Activated naive CD8-positive, alpha-beta T cell treated with anti-CD3 and anti-CD28 coated beads for 36 hours (primary cell): ENCODE measurements at places on chromosomes 4 and X. TPM values are rescaled to one million over a fixed set of nuclear protein-coding genes. Genes with fewer than 3 reads are reported as not detected.

Gene CABS1
- total RNA-seq: not detected

Gene PHOX2B
- not detected for total RNA-seq

GRCh38 chrX:8668813-8669212 is 63.1 kb downstream of the ANOS1 start:
- no peak for DNase-seq
- no peaks in the 10 kb centered on the region for H3K36me3 ChIP-seq
- H3K27ac ChIP-seq: no peak overlapping the region
- peaks cover 3% of the 10 kb centered on the region for H3K27me3 ChIP-seq
- no peaks in the 10 kb centered on the region for H3K4me1 ChIP-seq

DNA sequence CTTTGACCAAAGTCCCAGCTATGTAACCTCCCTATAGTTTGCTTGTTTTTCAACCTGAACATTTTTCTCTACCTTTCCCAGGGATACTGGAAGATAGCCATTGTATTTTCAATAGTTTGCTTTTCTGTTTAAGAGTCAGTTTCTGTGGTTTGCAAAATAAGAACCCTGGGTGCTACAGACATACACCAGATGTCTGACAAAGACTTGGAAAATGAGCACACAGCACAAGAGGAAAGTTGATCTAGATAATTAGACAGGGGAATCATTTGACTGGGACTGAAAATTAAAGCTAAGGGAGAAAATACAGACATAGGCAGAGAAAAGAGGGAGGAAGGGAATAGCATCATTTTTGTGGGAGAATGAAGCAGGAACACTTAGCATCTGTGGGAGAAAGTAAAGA is 218.3 kb upstream of the CNKSR2 start:
- no peak overlapping the region for H3K27ac ChIP-seq
- H3K27me3 ChIP-seq: peaks cover 9% of the 10 kb centered on the region
- H3K36me3 ChIP-seq: no peaks in the 10 kb centered on the region
- H3K4me1 ChIP-seq: no peaks in the 10 kb centered on the region
- no peak for DNase-seq

DNA sequence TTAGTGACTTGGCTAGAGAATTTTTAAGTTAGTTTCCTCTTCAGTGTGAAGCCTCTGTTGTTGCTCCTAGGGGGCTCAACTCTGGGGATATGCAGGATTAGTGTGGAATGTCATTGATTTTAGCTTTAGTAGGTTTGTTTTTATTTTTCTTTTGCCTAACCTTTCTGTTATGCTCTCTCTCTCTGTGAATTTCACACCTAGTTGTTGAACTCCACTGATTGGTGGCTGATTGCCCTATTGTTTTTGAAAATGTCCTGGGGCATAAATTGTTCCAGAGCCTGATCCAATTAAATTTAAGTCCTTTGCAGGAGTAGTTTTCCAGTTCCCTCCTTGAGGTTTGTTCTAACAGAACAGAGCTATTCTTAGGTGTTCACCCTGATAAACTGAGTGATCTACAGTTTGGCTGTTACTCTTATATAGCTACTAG is 393.3 kb upstream of the CTSO start:
- H3K4me3 ChIP-seq: no peak overlapping the region
- H3K4me1 ChIP-seq: no peaks in the 10 kb centered on the region
- no peak for DNase-seq
- H3K36me3 ChIP-seq: no peaks in the 10 kb centered on the region
- H3K27ac ChIP-seq: no peak overlapping the region
